CD4-positive, alpha-beta T cell treated with Interleukin-6 for 4 hours (primary cell): ENCODE measurements at places on chromosomes 7 and 10.

DNA sequence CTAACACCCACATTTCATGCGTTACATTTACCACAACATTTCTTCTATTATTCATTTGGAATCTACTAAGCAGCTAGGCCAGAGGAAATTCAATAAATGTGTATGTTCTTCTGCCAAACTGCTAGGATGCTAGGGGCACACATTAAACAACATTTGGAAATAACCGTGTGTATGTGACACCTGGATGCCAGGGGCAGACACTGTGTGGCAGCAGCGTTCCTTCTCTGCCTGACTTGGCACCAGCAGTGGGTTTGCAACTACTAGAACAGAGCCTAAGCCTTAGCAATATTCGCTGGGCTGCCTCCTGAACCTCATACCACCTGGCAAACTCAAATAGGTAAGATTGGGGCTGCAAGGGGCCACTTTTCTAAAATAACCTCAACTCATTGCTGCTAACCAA, 182.1 kb downstream of the CHCHD3 start:
- DNase-seq, result no peak

DNA sequence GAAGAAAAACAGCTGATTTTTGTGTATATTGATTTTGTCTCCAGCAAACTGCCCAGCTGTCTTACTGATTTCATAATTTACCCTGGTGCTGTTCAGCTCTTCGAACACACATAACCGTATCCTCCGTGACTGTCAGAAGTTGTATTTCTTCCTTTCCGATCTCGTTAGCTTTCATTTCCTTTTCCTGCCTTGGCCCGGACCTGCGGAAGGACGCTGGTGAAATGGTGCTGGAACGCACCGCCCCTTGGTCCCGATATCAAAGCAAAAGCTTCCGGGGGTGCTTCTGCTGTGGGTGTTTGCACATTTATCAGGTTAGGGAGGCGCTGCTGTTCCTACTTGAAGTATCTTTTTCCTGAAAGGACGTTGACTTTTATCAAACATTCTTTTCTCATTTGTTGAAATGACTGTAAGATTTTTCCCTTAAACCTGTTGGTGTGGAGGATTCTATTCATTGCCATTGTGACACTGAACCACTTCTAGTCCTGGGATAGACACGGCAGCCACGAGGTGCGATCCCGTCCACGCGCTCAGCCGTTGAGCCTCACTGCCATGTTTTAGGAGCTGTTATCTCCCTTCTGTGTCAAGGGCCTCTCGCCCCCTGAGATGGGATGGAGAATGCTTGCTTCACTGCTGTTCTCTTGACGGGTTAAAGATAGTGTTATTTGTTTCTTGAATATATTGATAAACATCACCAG, 72.6 kb downstream of the FOXL3 start:
- peak; percentile 79 for DNase-seq

DNA sequence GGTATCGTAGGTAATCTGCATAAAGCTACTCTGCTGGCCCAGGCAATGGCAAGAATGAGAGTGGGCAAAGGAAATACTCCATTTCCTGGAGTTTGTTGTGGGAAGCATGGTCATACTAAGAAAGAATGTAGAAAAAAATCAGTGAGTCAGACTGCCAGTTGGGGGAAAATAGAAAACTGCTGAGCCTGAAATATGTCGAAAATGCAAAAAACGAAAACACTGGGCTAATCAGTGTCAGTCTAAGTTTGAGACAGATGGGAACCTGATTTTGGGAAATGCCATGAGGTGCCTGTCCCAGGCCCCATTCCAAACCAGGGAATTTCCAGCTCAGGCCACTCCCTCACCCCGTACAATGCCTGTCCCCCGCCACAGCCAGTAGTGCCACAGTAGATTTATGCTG, 150.0 kb downstream of the ZNF33B start:
- no peak for DNase-seq

GRCh38 chr10:72597897-72598296, 28.0 kb downstream of the MICU1 start:
- DNase-seq, result no peak

DNA sequence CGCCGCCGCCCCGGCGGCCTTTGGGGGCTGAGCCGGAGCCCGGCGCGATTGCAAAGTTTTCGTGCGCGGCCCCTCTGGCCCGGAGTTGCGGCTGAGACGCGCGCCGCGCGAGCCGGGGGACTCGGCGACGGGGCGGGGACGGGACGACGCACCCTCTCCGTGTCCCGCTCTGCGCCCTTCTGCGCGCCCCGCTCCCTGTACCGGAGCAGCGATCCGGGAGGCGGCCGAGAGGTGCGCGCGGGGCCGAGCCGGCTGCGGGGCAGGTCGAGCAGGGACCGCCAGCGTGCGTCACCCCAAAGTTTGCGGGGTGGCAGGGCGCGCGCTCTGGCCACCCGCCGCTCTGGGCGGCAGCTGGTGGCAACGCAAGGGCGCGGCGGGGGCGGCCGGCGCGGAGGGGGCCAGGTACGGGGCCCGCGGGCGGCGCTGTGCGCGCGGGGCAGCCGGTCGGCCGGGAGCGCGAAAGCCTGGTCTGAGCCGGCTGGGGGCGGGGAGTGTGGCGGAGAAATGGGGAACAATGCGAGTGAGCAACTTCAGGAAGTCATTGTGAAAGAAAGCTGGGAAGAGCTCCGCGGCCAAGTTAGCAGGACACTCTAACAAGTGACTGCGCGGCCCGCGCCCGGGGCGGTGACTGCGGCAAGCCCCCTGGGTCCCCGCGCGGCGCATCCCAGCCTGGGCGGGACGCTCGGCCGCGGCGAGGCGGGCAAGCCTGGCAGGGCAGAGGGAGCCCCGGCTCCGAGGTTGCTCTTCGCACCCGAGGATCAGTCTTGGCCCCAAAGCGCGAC, at the start of gene IKZF1:
Gene IKZF1, plus strand, starts transcription at position 588 of the 782 bp plus-strand sequence. CDS start 14,346 bp downstream, outside the sequence.
- peak; percentile 78 for DNase-seq

GRCh38 chr10:80500572-80501380, 36.9 kb upstream of the SH2D4B start:
- peak; percentile 39 for DNase-seq

GRCh38 chr10:128915630-128916029, 551.4 kb upstream of the MGMT start:
- no peak for DNase-seq

DNA sequence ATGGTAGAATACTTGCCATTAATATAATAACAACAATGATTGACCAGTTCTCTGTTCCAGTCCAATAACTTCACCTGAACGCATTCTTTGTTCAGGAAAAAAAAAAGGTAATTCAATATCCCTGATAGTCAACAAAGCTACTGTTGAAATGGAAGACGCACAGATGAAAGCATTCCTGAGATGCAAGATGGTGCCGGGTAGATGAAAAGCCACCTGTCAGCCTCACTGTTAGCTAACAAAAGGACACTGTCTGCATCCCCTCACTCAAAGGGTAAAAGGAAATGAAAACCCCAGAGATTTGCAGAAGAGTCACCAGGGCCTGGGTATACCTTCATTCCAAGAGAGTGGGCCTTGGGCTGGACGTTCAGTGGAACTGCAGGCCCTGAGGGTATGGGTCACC, 357.4 kb downstream of the PLXNA4 start:
- DNase-seq, result no peak

GRCh38 chr10:70974351-70974901, 86.1 kb upstream of the PCBD1 start:
- DNase-seq, result no peak

DNA sequence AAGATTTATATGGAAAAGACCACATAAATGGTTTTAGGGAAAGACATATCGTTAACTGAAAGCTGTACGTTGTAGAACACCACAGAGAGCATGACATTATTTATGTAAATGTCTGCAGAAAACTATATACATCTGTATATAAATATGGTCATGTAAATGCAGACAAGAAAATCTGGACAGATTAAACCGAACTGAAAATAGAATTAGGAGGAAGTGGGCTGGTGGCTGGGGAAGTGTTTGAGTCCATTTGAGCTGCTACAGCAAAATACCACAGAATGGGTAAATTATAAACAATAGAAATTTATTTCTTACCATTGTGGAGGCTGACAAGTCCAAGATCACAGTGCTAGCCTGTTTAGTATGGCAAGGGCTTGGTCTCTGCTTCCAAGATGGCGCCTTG, 56.3 kb upstream of the USP6NL start:
- no peak for DNase-seq

GRCh38 chr10:26227786-26228185, 11.2 kb downstream of the GAD2 start:
- DNase-seq, result no peak

DNA sequence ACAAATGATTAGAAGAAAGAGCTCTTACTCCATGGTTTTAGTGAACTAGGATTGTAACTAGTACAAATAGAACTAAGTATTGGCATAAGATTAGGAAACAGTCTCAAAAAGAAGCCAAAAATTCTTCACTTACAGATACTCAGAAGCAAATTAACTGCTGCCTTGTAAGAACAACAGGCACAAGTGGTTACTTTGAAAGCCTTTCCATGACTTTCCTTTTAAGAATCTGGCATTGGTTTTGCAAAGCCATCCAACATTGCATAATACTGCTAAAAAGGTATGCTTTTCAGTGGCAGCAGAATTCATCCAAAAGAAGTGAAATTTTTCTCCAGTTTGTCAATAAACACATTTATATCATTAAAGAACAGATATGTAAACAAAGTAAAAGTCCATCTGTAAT, 126.8 kb upstream of the ODAD2 start:
- no peak for DNase-seq

DNA sequence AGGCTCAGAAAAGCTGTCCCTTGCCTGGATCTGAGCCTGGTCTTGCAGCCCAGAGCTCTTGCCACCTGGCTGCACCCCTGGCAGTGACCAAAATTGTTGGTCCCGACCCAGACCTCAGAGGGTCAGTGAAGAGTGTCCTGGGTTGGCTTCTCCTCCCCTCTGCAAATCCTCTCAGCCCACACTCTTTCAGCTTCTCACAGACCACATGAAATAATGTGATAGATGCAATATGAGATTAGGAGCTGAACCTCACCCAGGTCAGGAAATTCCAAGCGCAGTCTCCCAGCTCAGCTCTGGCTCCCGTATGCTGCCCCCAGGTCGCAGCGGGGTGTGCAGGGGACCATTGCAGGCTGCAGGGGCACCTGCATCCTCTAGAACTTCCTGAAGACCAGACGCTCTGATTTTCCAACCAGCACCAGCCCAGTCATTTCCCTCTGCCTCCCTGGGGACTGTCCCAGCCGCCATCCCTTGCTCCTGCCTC, 19.6 kb upstream of the RET start:
- no peak for DNase-seq

GRCh38 chr7:92155108-92155739, 20.9 kb upstream of the CYP51A1 start:
- no peak for DNase-seq

- no peak for DNase-seq
These were observed 354.1 kb downstream of the TNS3 start for GRCh38 chr7:47227762-47228177.

- no peak for DNase-seq
These were observed 7.2 kb downstream of the TNS3 start for GRCh38 chr7:47574482-47575329.

GRCh38 chr7:116777651-116778281, 84.6 kb upstream of the CAPZA2 start:
- DNase-seq, result no peak

DNA sequence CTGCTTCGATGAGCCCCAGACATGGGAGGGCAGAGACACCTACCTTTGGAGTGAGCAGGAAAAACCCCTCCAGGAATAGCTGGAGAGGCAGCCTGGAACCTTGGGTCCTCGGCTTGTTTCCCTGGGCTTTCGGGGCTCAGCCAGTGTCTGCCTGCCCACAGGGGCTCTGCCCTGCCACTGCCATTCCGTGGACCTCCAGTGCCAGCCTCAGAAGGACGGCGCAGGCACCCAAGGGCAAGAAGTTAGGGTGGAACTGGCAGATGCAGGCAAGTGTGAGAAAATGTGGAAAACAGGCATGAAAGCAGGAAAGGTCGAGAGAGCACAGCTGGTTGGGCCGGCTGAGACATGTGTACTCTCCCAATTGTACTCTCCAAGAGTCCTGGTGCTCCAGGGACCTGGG, 281.5 kb downstream of the GRID1 start:
- DNase-seq, result no peak

DNA sequence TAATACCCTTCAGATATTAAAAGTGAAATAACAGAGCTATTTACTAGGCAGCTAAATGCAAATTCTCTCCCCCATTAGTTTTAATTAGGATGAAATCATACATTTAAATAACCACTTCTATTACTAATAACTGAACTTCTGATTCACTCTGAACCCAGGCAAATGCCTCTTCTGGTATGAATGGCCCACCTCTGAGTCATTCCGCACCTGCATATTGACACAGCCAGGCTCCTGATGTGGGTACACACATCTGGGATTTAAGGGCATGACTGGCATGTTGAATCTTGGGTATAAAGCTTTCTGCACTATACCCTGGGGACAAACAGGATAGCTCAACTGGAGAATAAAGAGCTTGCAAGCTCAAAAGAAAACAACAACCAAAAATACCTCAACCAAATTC, 140.9 kb downstream of the AUTS2 start:
- no peak for DNase-seq

- no peak for DNase-seq
These were observed 67.7 kb downstream of the BMPR1A start for GRCh38 chr10:86824151-86824550.

GRCh38 chr7:22676385-22676784, 50.6 kb upstream of the IL6 start:
- DNase-seq, result no peak

- DNase-seq, result no peak
These were observed 54.8 kb upstream of the ECHDC3 start for GRCh38 chr10:11687357-11687771.

- DNase-seq, result no peak
These were observed 33.9 kb upstream of the XPNPEP1 start for GRCh38 chr10:109957092-109957797.

- DNase-seq, result no peak
These were observed 40.6 kb upstream of the ADD3 start for GRCh38 chr10:109966961-109967738.

DNA sequence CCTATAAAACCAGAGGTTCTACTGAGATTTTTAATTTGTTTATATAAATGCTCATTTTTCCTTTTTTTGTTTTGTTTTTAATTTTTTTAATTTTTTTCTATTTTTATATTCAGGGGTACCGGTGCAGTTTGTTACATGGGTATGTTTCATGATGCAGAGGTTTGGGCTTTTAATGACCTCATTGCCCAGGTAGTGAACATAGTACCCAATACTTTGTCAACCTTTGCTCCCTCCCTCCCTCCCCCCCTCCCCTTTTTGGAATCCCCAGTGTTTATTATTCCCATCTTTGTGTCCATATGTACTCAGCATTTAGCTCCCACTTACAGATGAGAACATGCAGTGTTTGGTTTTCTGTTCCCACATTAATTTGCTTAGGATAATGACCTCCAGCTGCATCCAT, 94.4 kb upstream of the NEBL start:
- no peak for DNase-seq

- DNase-seq, result no peak
These were observed 514 bp downstream of the RADIL start for GRCh38 chr7:4883033-4883371.
